ENCODE measurements at places on chromosomes 12 and 14.

- DNase-seq, result no peak
These were observed 228.9 kb upstream of the CAND1 start for GRCh38 chr12:67039995-67040860.

GRCh38 chr12:115074617-115075016 lies 390.6 kb upstream of the TBX3 start:
- no peak for DNase-seq

- no peak for DNase-seq
These were observed 81.8 kb downstream of the IRF2BPL start for GRCh38 chr14:76946753-76947077.

- DNase-seq, result no peak
These were observed 2.8 kb downstream of the FRMD6 start for GRCh38 chr14:51654533-51654845.

DNA sequence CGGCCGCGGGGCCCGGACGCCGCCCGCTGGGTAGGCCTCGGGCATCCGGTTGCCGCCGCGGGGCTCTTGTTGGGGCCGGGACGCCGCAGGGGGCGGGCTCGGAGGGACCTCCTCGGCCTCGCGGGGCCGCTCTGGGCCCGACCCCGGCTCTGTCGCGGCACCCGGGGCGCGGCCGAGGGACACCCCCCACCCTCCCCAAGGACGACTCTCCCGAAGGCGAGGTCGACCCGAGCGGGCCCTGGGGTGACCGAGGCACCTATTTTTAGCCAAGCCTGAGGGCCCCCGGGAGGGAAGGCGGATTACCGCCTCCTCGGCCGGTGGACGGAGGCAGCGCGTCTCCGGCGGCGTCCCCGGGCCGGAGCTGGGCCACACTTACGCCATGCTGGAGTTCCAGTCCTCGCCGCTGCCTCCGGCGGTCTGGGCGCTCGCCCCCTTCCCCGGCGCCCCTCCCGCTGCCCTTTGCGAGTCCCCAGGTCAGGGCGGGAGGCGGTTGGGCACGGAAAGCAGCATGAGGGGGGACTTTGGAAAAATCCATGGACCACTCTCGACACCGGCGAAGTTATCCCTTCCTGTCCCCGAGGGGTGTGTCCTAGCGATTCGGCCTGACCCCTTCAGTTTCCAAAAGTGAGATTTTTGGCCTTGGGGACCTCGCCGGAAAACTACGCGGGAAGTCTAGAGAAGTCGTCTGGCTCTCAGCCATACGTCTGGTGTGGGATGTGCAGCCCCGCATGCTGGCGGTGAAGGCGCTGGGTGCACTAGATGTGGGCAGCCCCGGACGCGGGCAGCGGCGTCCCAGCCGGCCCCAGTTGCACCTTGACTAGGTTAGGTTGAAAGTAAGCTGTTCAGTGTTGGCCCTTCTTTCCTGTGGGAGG lies 699 bp downstream of the KTN1 start:
- no peak for DNase-seq

- no peak for DNase-seq
These were observed 133.5 kb downstream of the FOXN3 start for GRCh38 chr14:89283327-89284060.

DNA sequence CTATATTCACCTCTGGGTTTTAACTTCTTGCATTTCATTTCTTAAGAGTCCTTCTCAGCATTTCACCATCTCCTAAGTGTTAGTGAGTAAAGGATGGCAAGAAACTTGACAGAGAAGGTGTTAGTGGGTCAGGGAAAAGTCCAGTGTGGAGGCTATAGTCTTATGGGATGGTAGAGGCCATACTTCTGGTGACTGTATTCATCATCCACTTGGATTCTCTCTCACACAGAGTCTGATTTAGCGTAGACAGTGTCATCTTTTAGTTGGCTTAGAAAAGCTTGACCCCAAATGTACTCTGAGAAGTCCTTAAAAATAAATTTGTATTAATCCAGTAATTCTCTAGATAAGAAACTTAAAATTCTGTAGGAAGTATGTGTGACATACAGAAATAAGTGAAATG lies 232.4 kb upstream of the FBXO33 start:
- DNase-seq, result no peak

DNA sequence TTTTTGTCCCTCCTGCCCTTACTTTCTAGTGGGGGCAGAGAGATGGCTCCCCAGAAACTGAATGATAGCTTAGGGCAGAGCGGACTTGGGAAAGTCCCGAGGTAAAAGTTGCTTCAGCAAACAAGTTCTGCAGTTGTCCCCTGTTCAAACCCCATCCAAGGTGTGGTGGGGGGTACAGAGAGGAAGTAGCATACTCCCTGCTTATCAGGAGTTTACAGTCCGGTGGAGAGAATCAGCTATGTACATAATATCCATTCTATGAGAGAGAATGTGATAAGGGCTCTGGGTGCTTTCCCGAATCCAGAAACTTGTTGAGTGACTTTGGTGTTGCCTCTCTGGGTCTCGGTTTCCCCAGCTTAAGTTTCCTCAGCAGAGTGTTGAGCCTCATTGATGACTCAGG lies 40.4 kb upstream of the VRK1 start:
- no peak for DNase-seq

GRCh38 chr14:76024211-76024907 lies 38.8 kb downstream of the IFT43 start:
- no peak for DNase-seq

DNA sequence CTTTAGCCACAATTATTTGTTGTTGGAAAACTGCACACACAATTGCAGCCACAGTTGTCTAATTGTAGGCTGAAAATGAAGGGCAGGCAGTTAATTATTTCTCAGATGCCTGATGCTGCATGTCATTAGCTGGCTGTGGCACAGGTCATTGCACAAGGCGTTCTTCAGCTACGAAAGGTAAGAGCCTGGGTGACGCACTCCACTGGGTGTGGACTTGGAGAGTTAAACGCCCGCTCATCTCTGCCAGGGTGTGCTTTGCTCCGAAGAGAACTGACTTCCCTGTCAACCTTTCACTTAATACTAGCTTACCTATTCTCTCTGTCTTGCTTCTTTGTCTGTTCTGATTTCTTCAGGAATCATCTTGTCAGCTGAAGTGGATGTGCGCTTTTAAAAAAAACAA lies 91.4 kb upstream of the CPM start:
- no peak for DNase-seq

- DNase-seq, result no peak
These were observed 440.2 kb downstream of the ATP23 start for GRCh38 chr12:58381546-58381945.

DNA sequence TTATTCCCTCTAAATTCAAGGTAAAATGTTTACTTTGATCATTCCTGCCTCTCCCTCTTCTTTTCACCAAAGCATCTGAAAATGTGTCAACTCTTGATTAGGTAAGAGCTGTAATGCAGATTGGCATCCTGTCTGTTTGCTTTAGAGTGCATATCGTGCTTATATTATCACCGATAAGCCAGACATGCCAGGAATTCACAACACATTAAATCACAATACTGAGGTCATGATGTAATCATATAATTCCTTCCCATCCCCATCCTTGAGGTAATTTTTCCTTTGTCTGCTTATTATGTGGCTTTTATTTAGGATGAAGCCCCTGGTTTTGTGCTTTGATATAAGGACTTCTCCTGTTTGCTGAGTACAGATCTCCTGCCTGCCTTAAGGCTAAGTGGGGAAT lies 10.2 kb downstream of the DDX47 start:
- DNase-seq, result no peak

GRCh38 chr14:49447540-49448107 lies 138.6 kb downstream of the RPS29 start:
- no peak for DNase-seq

- no peak for DNase-seq
These were observed 55.7 kb upstream of the PLXNC1 start for GRCh38 chr12:94092516-94093241.

- DNase-seq, result no peak
These were observed 54.9 kb downstream of the EID3 start for GRCh38 chr12:104358353-104359003.

DNA sequence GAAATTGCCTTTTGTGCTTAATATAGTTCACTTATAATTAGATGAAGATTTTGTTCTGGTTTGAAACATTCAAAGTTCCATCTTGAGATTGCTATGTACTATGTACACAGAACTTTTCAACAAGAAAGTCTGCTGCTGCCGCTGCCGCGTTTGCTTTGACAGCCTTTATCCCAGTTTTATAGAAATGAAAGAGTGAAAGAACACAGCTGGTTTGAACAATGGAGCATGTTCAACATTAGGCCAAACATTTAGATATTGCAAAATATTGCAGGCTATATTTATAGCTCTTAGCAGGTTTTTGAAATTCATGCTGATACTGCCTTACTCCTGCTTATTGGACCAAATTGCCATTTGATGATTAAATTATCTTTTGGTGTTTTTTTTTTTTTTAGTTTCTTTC lies 299.8 kb upstream of the PRKD1 start:
- no peak for DNase-seq

GRCh38 chr12:46667551-46667950 lies 158.2 kb downstream of the SLC38A4 start:
- no peak for DNase-seq

DNA sequence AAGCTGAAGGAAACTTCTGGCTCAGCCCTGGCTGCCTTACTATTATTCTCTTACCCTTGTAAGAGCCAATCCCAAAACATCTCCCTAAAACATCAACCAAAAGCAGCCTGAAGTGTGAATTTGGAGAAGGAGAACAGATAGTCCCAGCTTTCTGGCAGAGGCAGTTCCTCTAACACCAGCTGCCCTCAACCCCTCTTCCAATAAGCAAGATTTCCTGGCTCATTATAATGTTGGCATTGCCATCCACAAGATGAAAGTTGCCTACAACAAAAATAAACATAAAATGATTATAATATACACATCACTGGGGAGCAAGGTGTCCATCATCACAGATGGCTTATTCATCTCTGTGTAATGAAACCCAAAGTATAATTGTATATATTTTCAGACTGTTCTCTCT lies 352.5 kb upstream of the CCDC196 start:
- DNase-seq, result no peak

DNA sequence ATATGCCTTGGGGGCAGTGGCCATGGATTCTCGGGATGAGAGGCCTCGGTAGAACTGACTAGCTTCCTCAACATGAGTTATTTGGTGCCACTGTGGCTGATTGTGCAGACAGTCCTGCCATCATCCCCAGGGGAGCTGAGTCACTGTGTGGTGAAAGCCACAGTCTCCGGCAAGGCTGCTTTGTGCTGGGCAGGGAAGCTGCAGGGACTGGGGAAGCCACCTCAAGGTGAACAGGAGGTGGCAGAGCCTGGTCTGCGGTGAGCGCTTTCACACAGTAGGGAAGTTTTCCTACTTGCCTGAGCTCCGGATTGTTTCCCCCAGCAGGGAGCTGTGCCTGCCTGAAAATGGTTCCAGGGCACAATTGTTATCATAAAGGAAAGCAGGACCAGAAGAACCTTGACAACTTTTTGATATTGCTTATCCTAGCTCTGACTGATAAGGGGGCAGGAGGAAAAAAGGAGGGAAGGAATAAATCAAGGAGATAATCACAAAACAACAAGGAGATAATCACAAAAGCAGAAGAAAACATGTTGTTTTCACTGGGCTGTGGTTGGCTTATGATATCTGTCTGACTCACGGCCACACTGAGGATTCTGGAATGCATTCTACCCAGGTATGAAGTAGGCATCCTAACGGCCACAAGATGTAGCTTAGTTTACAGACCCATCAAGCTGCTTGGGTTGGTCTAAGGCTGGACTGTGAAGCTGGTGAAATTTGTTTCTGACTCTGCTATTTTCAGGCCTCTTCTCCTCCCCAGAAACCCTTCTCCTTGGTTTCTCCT lies 32.2 kb upstream of the GNG2 start:
- DNase-seq, result no peak

GRCh38 chr14:94115058-94115591 lies 4.6 kb downstream of the IFI27 start:
- no peak for DNase-seq

DNA sequence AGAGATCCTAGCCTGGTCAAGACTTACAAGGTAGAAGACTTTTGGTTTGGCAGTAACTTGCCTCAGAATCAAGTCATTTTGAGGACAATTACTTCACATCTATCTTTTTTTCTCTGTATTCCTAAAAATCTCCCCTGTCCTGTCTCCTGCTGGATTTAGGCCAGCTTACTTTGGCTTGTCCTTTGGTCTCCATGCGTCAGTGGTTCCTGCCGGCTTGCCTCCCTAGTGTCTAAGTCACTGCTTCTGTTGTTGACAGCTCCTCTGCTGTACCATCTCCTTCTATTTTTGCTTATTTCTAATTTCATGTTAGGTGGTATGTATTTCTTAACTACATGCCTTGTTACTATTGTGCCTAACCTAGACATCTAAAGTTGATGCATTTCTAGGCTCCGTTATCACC lies 39.7 kb upstream of the FBLN5 start:
- DNase-seq, result no peak

GRCh38 chr12:69070319-69071090 lies 137.5 kb upstream of the CPM start:
- DNase-seq, result peak; percentile 36

DNA sequence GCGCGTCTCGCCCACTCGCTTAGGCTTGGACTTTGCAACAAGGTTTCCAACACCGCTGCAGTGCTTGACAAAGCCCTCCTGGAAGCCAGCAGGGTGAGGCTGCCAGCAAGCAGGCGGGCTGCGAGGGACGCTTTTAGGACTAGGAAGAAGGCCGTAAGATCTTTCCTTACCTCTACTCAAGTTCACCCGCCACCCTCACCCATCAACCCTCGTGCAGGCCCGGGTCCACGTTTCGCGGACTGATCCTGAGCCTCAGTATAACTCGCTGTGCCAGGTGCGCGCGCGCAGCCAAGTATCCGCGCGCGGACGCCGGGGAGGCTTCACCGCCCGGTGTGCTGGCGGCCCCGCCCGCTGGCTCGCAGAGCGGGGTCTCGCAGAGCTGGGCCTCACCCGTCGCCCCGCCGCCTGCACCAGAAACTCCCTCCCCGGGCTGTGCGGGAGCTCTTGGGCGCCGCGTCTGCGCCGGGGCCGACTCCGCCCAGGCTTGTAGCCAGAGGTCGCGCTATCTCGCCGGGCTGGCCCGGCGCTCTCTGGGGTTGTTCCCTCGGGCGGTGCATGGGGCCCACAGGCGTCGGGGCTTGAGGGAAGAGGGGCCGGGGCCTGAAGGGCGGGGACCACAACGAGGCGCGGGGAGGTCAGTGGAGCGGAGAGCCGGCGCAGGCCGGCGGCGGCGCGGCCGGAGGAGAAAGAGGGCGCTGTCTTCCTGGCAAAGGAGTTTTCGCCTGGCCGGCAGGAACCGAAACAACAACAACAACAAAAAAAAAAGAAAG lies 7.6 kb upstream of the SIX1 start:
- peak; percentile 49 for DNase-seq
